ENCODE measurements at places on chromosomes 2 and 18.

- DNase-seq, result no peak
Measured at GRCh38 chr2:133389569-133389968, 178.7 kb downstream of the NCKAP5 start.

GRCh38 chr2:159232456-159233170 lies 53.9 kb downstream of the WDSUB1 start:
- no peak for DNase-seq

GRCh38 chr2:235607546-235608199 lies 113.8 kb downstream of the AGAP1 start:
- DNase-seq, result no peak

DNA sequence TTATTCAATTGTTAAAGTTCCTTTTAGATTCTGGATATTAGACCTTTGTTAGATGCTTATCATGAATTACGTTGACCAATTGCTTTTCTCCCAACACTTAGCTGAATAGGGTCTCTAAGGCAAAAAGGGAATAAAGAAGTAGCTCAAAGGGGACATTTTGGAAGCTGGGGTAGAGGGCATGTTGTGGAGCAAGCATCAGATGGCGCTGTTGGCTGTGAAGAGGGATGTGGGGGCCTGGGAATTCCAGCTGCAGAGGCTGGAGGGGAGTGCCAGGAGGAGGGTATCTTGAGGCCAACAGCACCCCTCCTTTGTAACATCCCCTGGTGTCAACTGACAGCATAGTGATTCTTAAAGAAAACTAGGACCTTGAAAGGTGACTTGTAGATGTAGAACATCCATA lies 198.2 kb downstream of the ADCYAP1 start:
- no peak for DNase-seq

DNA sequence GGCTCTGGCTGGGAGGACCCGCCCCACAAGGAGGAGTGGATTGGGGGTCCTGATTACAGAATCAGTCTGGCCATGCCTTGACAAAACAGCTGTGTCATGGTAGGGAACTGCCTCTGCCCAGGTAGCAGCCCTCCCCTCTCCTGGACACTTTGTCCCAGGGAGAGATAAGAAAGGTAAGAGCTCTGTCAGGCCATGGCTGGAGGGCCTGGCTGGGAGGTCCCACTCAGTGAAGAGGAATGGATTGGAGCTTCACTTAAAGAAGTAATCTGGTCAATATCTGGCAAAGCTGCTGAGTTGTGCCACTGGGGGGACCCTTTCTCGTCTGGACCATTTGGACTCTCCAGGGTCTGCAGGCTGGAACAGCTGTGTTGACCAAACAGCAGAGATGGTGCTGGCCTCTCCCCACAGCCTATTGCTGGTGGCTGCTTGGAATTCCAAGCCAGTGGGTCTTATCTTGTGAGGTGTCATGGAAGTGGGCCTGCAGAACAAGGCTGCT lies 75.4 kb downstream of the EPC2 start:
- DNase-seq, result no peak

GRCh38 chr2:220935789-220936321 lies 636.2 kb downstream of the EPHA4 start:
- peak; percentile 11 for DNase-seq

- DNase-seq, result no peak
Measured at GRCh38 chr18:48580066-48580465, 41.2 kb downstream of the CTIF start.

DNA sequence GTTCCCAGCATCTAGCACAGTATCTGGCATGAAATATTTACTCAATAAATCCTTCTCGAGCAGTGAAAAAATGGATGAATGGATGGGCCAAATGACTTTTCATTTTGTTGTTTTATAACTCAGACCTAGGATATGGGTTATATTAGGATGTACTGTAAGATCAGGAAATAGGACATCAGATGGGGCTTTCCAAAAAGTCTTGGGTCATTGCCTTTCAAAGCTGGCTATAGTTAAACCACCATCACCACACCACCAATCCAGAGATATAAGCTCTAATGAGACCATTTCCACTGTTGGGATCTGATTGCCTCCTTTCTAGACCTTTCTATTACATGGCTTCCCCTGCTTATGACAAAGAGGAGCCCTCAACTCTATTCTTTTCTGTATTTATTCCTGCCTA lies 525.0 kb upstream of the TCF4 start:
- no peak for DNase-seq

- no peak for DNase-seq
Measured at GRCh38 chr2:69012310-69013141, 453 bp upstream of the ANTXR1 start.

GRCh38 chr2:69567157-69567908 lies 76.2 kb downstream of the AAK1 start:
- DNase-seq, result no peak

- DNase-seq, result no peak
Measured at GRCh38 chr2:239003624-239004273, 155.9 kb downstream of the TWIST2 start.

DNA sequence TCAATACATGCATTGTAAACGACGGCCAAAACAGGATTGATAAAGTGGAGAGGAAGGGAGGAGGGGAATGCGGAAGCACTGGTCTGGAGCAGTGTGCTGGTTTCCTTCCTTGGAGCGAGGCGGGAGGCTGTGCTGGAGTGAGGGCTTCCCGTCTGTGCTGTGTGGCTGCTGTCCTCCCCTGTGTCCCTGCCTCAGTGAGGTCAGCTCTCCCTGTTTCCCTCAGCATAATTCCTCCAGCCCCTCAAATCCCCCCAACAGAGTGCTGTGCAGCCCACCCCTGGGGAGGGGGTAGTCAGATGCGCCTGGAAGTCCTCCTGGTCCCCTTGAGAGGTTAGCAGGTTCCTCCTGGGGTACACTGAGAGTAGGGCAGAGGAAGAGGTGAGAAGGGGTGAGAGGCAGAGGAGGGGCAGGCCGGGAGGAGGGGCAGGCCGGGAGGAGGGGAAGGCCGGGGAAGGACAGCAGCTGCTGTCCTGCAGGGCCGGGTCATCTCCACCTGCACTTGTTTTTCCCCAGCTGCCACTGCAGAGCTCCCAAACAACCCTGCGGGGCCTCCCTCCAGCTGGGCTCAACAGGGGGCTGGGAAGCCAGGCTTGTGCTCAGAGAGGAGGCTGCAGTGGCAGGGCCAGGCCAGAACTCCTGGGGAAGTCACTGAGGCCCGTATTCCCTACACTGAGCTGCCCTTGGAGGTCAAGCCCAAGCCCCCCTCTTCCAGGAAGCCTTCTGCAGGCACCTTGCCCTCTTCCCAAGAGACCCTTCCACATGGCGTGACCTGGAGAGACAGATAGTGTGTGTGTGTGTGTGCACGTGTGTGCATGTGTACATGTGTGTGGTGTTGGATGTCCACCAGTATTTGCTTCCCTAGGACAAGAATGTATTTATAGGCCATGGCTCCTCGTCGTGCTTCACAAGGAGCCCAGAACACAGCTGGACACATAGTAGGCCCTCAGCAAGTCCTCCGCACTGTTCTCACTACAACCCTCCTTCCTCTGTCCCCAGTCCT lies 13.2 kb upstream of the ATP6V1B1 start:
- DNase-seq, result no peak

DNA sequence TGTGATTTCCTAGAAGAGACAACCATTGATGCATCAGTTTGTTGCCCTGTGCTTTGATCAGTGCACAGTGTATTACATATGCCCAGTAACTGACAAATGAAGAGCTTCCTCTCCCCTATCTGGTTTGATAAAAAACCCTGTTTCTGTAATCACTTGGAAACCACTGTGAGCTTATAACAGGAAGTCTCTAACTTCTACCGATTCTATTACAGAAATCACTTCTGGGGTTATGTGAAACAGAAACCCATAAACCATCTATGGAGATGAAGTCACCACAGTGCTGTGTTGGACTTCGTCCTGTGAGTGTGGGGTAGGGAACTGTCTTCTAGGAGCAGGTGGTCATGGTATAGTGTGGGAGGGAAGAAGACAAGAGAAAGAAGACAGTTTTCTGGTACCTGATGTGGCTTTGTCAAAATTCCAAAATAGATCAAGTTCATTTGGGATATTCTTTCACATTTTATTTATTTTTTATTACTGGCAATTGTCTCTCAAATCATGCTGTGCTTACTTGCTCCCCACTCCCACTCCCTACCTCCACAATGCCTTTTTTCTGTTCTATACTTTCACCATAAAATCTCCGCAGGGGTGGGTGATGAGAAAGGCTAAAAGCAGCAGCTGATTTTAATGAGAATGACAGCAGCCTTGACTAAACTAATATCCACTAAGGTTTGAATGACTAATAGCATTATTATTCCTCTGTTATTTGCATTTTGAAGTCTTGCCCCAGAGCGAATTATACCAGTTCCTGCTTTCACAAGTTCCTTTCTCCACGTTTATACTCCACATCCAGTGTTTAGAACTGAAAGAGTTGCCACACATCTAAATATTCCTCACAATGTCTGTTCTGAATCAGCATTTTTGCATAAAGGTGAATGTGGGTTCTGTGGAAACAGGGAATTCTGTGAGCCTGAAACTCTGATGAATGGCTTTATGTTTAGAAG lies 41.7 kb upstream of the RND3 start:
- no peak for DNase-seq

- DNase-seq, result no peak
Measured at GRCh38 chr2:98750593-98751282, 19.8 kb upstream of the MGAT4A start.

- DNase-seq, result no peak
Measured at GRCh38 chr2:156473445-156473844, 37.3 kb downstream of the GPD2 start.

DNA sequence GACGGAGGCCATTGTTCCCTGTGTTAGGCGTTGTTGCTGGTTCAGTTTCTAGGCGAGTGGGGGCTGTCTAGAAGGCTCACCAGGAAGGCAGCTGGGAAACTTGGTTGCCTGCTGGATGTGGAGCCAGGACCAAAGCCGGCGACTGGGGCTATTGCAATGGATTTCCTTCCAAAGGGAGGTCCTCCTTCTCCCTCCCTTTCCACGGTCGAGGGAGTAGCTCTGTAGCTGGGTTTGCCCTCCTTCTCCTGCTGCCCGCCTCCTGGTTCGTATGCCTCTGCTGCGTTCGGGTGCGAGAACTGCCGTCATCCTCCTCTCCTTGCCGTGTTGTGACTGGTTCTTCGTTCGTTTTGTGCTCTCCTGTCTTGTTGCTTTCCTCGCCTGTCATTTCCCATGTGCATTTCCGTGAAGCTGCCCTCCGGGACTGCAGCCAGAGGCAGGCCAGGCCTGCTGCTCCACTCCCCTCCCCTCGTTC lies 203.4 kb downstream of the NEDD4L start:
- DNase-seq, result no peak

- DNase-seq, result no peak
Measured at GRCh38 chr2:86271248-86271647, 66.2 kb downstream of the REEP1 start.

GRCh38 chr18:23085066-23085465 lies 50.2 kb upstream of the CABLES1 start:
- no peak for DNase-seq

GRCh38 chr18:59123588-59124369 lies 15.9 kb upstream of the SEC11C start:
- DNase-seq, result peak; percentile 29

- no peak for DNase-seq
Measured at GRCh38 chr2:8633735-8634313, 48.0 kb upstream of the ID2 start.

DNA sequence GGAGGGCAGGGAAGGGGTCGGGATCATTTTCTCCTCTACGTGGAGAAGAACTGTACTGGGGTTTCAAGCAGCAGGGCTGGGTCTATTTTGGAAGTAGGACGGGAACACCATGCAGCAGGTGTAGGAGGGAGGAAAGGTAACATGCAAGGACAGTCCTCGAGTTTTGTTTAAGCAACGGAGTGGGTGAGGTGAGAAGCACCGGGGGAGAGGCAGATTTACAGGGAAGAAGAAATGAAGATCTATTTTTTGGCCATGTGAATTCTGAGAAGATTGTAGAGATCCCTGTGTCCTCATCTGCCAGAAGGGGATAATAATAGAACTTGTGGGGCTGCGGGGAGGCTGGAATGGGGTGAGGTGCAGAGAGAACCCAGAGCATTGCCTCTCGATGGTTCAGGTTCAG lies 85.6 kb downstream of the INPP5D start:
- no peak for DNase-seq

DNA sequence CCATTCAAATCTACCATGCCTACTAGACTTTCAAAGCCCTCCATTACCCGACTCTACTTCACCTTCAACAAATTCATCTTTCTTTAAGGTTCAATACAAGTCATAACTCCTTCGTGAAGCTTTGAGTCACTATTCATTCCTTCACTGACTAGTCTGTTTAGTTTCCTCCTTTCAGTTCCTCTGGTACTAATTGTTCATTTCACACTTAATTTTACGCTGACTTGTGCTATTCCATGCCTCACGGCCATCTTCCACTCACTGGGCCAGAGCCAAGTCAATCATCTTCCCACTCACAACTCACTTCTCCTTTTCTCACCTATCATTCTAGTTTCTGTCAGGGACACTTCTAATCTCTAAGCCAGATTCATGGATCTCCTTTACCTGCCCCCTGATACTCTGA lies 136.2 kb downstream of the MTX2 start:
- no peak for DNase-seq

GRCh38 chr2:222884114-222884771 lies 23.4 kb downstream of the ACSL3 start:
- DNase-seq, result no peak

DNA sequence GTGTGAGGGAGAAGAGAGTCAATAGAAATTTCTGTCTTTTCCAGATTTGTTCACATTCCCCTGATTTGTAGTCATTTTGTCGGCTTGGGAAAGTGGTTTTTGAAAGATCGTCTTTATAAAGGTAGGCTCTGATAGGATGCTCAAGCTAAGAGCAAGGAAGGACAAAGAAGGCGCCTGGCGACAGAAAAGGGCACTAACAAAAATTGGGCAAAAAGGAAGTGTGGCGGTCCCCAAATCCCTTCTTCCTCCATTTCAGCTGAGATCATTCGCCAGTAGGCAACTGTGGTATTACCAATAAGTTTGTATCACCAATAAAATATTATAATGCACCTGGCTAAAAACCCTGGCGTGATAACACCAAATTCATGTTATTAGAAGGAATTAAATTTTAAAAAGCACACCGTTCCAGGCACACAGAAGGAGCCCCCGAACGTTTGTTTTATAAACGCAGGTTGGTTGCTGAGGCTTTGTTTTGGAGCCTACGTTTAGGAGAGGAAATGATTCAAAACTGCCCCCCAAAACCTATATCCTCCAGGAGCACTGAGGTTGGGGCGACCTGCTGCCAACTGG lies 756 bp upstream of the PTPN4 start:
- DNase-seq, result no peak

- DNase-seq, result no peak
Measured at GRCh38 chr2:239215136-239215925, 185.5 kb downstream of the HDAC4 start.

DNA sequence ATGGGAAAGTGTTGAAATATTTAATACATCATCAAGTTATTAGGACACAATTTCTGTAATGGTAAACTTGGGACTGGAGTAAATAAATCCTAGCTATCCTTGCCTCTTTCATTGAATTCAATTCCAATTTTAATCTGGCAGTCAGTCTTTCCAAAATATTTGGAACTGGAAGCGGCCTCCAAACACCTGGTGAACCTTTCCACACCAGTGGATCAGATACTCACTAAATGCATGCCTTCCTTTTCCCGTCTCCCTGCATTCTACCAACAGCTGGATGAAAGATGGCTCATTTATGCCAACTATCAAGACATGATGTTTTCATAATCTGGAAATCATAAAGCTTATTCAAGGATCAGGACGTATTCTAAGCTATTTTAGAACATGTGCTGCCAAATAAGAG lies 488.2 kb upstream of the SPHKAP start:
- DNase-seq, result no peak

- no peak for DNase-seq
Measured at GRCh38 chr2:173493874-173494273, 139.2 kb downstream of the CDCA7 start.
